ENCODE measurements at places on chromosomes 2 and 18. TPM values are rescaled to one million over a fixed set of nuclear protein-coding genes. Genes with fewer than 3 reads are reported as not detected.

RNF125 gene
- total RNA-seq: 8.9 TPM

ZC3H6 gene
- 4.8 TPM for total RNA-seq

TGFBRAP1 gene
- 114 TPM for total RNA-seq

ITM2C gene
- 318 TPM for total RNA-seq

SGPP2 gene
- total RNA-seq: under 0.01 TPM

Data from hematopoietic multipotent progenitor cell (in vitro differentiated cells).